ENCODE measurements at places on chromosomes 6 and 20.

- DNase-seq, result peak; percentile 71
Observed at GRCh38 chr6:35139924-35140638, 1.1 kb downstream of the TCP11 start.

DNA sequence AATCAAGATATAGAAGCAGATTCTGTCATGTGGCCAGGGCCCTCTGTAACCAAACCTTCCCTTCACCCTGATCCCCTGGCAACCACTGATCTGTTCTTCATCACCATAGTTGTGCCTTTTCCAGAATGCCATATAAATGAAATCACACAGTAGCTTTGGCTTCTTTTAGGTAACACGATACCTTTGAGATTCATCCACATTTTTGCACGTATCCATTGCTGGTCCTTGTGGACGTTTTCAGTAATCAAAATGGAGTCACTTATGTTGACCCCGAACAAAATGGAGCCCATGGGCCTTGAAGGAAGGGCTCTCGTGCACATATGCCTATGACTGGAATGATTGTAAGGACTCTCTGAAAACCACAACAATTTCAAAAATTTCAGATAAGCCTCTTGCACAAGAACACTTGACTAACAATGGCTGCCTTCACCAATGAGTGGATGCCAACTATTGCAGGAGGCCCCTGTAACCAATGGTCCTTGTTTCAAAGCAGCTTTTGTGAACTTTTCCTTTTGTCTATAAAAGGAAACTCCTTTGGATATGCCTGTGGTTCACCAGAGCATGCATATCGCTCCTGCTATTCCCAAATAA is 84.3 kb upstream of the RALY start:
- DNase-seq, result no peak

DNA sequence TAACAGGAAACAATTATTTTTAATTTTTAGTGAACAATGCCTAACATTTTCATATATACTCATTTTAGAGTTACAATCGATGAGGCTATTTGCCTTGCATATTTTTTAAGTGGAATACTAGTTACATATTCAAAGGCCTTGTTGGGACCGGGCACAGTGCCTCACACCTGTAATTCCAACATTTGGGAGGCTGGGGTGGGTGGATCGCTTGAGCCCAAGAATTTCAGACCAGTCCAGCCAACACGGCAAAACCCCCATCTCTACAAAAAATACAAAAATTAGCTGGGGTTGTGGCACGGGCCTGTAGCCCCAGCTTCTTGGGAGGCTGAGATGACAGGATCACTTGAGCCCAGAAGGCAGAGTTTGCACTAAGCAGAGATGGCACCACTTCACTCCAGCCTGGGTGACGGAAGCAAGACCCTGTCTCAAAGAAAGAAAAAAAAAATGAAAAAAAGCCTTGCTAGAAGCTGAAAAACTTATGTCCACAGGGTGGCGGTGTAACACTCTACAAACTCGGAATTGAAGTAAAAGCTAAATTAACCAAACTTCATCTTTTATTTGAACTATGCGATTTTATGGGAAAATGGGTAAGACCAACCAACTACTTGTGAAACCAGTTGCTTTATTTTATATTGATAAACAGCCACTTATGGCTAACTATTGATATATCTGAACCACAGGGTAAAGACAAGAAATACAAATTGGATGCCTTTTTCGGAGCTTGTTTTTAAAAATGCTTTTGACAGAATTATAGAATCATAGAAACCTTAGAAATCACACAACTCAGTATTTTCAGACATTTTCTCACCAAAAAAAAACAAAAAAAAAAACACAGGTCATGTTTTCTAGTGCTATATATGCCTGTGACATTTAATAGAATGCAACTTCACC is 24.1 kb upstream of the ROS1 start:
- peak; percentile 66 for DNase-seq

DNA sequence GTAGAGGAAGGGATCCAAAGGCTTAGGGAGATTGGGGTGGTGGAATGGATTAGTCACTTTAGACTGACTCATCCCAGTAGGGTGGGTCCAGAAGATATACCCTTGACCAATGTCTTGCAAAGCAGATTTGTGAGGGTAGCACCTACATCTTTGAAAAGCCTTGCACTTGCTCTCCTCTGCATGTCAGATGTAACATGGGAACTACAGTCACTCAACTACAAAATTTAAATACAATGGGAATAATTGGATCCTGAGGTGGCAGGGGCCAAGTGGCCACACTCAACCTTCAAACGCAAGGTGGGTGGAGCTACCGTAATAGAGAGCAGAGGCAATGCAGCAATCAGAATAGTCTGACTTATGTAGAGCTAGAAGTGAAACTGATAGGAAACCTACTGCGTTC is 71.2 kb downstream of the ME1 start:
- no peak for DNase-seq

DNA sequence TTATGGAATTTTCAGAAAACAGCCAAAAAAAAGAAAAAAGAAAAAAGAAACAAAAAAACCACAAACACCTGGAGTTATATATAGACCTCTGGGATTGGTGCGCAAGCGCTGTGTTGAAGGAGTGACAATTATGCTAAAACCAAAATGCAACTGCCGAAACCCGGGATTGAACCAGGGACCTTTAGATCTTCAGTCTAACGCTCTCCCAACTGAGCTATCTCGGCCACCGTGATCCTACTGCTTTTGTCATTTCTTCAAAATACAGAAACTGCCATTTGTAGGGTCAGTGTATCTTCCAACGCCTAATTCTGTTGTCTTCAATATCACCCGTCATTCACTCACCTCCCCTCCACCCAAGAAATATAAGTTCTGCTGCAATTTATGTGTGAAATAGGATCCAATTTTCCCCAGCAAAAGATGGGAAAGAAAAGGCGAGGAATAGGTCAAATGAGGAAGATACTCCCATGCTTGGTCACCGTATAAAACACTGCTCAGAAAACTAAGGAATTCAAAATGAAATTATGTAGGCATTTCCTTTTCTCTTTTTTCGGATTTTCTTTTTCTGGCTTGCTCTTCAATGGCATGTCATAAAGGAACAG is 116.0 kb downstream of the TRIM27 start:
- peak; percentile 65 for DNase-seq

- no peak for DNase-seq
Observed at GRCh38 chr6:160347259-160348222, 637 bp upstream of the SLC22A3 start.

- no peak for DNase-seq
Observed at GRCh38 chr20:14198416-14198815, 139.0 kb downstream of the FLRT3 start.

DNA sequence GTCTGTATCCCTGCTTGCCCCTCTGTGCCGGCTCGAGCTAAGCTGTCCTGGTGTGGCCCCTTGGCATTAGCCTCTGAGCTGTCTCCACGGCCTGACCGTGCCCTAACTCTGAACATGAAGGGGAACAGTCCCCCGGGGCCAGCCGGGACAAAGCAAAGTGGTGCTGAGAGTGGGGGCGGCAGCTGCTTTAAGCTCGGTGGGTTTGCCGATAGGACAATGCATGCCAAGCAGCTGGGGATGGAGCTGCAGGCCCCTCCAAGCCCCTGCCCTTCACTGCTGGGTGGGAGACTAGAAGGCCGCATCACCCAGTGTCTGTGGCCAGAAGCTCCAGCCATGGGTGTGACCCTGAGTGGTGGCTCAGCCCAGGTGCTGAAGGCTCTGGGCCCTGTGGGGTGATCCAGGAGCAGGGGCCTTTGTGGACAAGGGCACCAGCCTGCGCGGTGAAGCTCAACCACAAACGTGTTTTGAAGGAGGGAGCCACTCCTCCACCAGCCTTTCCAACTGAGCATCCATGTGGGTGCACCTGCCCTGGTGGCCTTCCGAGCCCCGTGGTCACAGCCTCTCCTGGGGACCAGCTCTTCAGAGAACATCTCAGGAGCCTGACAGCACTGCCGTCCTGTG is 242.5 kb downstream of the ERMARD start:
- no peak for DNase-seq

DNA sequence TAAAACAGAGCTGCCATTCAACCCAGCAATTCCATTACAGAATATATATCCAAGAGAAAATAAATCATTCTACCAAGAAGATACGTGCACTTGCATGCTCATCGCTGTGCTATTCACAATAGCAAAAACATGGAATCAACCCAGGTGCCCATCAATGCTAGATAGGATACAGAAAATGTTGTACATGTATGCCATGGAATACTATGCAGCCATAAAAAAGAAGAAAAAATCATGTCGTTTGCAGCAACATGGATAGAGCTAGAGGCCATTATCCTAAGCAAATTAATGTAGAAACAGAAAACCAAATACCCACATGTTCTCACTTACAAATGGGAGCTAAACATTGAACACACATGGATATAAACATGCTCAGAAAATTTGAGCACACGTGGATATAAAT is 633.1 kb upstream of the CITED2 start:
- no peak for DNase-seq

DNA sequence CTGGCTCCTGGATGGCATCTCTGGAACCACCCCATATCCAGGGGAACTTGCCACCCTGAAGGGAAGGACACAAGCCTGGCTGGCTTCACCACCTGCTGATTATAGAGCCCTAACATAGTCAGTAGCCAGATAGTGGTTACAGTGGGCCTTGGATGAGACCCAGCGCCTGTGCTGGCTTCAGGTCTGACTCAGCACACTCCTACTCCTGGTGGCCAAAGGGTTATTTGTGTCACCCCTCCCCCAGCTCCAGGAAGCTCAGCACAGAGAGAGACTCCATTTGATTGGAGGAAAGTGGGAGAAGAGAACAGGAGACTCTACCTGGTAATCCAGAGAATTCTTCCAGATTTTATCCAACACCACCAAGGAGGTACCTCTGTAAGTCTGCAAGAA is 12.8 kb downstream of the SNX14 start:
- DNase-seq, result no peak

DNA sequence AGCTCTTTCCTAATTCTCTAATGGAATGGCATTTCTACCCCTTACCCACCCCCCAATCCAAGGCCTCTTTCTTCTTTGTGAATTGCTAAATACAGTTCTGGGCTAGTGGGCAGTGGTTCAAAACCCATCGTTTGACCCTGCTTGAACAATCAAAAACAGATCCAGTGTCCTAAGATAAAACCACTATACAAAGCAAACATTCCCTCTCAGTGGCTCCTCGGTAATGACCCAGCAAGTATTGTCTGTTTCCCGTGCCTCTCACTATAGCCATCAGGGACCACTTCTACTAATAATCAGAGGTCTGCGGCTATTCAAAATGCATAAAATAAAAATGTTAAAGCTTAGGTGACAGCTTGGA is 143.5 kb upstream of the AKAP12 start:
- DNase-seq, result no peak

DNA sequence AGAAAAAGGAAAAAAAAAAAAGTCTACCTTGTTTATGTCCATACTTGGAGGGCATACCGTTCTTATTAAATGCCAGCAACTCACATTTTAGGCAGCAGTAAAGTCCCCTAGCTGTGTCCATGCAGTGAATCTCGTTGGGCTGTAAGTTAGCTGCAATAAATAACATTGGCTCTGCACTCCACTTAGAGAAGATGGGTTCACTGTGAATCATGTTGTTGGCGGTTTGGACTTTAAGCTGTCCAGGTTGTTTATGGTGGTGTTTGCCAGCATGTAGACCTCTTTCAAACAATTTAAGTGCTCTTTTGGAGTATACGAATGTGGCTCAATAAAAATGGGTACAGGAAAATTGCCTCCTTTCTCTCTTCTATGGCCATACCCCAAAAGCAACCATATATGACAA is 127.4 kb downstream of the ZNF217 start:
- no peak for DNase-seq

GRCh38 chr6:14380086-14380820 is 262.7 kb downstream of the CD83 start:
- DNase-seq, result no peak

DNA sequence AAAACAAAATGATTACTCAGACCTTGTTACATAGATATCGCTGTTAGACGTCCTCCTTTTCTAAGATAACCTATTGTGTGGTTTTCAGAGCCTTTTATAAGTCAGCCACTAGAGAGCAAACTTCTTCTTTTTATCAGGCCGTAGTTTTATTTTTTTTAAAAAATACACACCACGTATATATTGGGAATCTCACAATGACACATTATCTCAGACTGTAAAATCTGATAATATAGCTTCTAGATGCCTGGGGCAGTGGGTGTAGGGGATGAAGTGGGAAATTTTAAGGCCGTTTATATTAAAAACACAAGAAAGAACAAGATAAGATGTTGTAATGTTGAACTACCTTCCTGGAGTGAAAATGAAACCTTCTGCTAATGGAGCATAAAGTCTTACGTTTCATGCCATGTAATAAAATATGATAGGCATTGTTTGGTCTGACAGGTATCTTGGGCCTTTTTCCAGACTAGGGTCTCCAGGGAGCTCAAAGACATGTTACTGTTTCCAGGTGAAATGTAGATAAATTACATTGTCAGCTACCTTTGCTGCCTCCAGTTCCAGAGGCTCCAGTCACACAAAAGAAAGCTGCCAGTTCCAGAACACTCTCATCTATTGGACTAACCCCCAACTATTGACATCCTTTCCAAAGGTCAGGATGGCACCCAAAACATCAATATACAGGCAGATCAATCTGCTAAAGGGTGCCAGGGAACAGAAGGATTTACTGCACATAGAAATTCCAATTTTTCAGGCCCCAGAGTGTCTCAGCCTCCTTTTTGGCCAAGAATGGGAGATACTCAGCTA is 130.2 kb upstream of the AKIRIN2 start:
- DNase-seq, result peak; percentile 89

DNA sequence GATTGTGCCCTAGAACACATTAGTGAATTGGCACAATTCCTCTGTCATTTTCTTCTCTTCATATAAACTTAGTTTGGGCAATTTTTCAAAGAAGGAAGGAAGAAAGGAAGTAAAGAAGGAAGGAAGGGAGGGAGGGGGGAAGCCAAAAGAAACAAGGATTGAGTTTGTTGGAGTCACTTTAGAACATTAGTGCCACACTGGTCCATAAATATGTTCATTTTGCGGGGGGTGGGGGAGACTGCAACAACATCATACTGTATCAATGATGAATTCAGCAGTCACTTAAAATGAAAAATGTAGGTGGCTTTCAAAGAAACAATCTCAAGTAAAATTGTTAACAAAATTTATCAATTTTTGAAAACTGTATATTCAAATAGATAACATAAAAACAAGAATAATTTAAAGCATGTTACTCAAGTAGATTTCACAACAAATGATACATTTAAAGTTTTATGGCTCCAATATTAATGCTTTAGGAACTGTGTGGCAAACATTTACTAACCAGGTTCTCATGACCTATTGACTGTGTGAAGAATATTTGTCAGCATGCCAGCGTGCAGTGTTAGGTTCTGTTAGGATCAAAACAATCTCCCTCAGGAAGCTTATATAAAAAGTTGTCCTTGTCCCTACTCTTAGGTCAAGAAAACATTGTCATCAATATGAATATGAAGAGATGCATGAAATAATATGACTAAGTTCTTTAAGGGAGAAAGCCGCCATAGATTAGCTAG is 208.1 kb upstream of the AGPAT4 start:
- DNase-seq, result no peak

GRCh38 chr6:106747139-106747538 is 117.8 kb downstream of the QRSL1 start:
- no peak for DNase-seq

Measured in Kasumi-1 (cell line).